Stimulated activated CD4-positive, alpha-beta T cell treated with anti-CD3 and anti-CD28 coated beads, Interleukin-15, amount 100 ng/mL, for 48 hours (primary cell): ENCODE measurements at places on chromosomes 7 and 10.

DNA sequence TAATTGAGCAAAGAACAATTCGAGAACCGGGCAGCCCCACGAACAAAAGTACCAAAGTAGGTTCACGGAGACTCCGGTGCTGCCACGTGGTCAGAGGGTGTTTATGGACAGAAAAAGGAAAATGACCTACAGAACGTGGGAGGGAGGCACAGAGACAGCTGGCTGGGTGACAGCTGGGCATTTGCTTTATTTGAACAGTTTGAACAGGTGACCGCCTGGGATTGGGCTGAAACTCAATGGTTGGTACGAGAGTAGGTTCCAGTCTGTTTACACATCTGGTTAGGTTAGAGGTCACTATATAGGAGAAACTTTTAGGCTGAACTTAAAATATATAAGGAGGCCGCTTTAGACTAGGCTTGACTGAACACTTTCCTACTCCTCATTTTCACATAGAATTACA is 50.6 kb upstream of the CELF2 start:
- no peak for DNase-seq

DNA sequence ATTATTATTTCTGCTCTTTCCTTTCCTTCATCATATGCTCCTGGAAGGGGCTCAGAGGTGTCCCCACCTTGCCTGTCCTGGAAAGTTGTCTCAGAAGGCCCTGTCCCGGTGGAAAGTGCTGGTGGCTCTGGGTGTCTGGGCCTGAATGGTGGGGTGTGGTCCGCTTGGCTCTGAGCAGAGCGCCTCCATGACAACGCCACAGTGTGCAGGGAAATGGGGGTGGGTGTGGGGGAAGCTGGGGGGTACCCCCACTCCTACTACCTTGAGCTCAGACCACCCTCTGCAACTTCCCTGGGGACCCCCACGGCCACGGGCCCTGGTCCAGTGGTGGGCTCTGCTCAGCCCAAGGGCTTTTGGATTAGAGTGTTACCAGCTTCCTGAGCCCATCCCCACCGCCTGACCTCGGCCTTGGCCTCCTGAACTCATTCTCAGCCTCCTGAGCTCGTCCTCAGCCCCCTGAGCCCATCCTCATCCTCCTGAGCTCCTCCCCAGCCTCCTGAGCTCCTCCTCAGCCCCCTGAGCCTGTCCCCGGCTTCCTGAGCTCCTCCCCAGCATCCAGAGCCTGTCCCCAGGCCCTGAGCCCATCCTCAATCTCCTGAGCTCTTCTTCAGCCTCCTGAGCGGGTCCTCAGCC is 106.4 kb upstream of the FAM20C start:
- no peak for DNase-seq

DNA sequence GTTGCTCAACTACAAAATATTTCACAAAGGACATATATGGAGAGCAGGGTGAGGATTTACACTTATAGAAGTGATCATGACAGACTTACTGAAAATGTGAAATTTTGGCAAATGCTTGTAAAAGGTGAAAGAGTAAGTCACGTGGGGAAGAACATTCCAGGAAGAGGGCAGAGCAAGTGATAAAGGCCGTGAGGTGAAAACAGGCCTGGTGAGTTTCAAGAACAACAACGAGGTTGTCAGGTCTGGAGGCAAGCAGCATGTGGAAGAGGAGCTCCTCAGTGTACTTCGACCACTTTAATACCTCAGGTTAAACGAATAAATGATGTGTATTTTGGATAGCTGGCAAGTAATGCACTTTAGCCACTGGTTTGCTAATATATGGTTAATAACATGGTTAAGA is 706.7 kb downstream of the PCDH15 start:
- DNase-seq: no peak

- DNase-seq: no peak
Measured at GRCh38 chr10:72132854-72133253, 44.5 kb upstream of the SPOCK2 start.

- DNase-seq: no peak
Measured at GRCh38 chr10:59624136-59624535, 85.5 kb downstream of the SLC16A9 start.

- DNase-seq: no peak
Measured at GRCh38 chr7:77561352-77561751, 24.3 kb downstream of the PTPN12 start.

GRCh38 chr7:136883046-136883445 is 14.6 kb downstream of the CHRM2 start:
- no peak for DNase-seq

DNA sequence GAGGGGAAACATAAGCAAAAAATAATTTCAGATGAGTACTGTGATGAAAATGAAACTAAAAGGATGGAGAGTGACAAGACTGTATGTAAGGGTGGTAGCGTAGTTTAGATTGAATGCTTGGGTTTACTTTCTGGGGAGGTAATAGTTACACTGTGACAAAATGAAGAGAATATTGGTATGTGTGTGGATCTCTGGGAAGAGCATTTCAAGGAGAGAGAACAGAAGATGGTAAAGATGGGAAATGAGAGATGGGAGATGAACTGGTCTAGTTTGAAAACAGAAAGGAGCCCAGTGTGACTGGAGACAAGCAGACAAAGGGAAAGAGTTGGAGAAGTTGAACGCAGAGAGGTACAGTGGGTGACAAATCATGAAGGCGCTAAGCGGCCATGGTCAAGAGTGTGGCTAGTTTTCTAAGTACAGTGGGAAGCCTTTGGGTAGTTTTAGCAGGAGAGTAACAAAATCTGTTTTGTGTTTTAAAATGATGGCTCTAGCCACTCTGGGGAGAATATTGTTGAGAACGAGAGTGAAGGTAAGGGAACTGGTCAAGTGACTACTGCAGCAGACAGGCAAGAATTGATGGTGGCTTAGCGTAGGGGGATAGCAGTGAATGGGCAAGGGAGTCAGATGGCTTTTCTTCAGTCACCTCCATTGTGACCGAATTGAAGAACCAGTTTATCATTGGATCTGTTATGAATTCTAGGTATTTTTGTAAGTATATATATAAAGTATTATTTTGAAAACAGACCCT is 22.6 kb downstream of the PALS2 start:
- DNase-seq: no peak
